GM03348 (cell line): ENCODE measurements at places on chromosomes 2 and 18.

GRCh38 chr2:97663626-97663961, 250 bp downstream of the ACTR1B start:
- DNase-seq, result no peak

DNA sequence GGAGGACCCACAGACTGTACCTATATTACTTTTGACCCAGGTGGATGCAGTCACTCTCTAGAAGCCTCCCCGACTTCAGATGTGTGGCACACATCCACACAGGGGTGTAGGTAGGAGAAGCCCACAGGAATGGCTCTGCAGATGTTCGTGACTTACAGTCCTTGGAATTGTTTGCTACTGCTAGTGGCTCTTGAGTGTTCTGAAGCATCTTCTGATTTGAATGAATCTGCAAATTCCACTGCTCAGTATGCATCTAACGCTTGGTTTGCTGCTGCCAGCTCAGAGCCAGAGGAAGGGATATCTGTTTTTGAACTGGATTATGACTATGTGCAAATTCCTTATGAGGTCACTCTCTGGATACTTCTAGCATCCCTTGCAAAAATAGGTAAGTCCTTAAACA, 605 bp downstream of the SLC9A4 start:
- no peak for DNase-seq

DNA sequence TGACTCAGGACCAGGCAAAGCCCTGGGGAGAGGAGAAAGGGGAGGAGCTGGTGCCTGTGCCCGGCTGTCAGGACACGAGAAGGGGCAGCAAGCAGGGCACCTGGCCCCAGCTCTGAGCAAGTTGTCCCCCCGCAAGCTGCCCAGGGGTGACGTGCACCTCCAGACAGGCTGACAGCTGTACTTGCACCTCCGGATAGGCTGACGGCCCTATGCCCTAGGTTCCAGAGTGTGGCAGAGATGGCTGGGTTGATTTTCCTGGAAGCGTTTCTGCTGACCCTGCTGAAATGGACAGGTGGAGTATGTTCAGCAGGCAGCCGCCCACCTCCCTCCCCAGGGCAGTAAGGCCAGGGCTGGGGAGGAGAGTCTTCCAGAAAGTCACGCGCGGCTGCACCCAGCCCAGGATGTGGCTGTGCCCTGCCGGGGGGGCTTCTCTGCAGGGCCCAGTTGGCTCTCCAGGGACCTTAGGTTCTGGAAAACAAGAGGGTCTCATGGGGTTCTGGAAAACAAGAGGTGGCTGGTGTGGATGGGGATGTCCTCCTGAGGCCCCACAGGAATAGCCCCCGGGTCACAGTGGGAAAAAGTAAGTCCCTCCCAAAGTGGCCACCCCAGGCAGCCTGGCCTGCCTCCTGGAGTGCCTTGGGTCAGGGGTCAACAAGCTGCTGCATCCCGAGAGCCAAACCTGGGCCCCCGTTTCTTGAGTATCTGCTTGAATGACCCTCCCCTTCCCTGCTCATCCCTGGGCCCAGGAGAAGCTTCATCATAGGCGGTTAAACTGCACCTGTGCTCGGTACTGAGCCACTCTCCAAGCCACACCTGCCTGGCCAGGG, 71.4 kb upstream of the OTOS start:
- DNase-seq, result no peak

GRCh38 chr2:23505984-23506380, 121.0 kb downstream of the KLHL29 start:
- peak; percentile 72 for DNase-seq

DNA sequence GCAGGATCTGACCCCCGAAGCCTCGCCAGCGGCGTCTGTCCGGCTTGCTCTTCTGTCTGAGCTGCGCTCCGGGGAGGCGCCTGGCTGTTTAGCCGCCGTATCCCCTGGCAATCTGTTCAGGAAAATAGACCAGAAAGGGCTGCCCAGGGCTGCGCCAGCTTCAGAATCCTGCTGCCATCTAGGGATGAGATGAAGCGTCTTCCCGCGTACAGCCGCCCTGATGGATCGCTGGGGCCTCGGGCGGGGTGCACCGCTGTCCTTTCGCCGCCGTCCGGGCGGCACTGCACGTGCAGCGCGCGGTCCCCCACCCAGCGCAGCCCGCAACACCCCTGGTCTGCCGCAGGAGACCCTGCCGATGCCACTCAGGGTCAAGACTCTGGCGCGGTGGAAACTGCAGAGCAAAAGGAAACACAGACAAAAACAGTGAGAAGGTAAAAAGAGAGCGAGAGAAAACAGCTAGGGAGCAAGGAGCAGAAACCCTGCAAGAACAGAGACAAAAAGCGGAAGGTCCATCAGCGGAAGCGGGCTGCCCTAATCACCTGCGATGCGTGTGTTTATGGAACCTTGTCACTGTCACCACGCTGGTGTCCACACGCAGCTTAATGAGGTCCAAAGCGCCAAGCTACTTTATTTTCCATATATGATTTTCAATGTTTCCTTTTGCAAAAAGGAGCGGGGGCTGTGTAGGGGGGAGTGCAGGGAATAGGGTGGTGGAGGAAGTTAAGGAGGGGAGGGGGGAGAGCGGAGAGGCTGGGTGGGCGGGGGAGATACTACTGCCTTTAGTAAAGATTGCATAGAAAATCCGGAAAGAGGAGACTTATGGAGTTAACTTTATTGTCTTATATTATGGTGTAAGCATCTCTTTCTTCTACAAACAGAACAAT, 2113.3 kb upstream of the PIK3C3 start:
- DNase-seq, result peak; percentile 75

GRCh38 chr2:39432701-39433100, 4.4 kb downstream of the MAP4K3 start:
- DNase-seq, result no peak

- DNase-seq, result no peak
These were observed 276.3 kb upstream of the TCF4 start for GRCh38 chr18:55864281-55864680.

DNA sequence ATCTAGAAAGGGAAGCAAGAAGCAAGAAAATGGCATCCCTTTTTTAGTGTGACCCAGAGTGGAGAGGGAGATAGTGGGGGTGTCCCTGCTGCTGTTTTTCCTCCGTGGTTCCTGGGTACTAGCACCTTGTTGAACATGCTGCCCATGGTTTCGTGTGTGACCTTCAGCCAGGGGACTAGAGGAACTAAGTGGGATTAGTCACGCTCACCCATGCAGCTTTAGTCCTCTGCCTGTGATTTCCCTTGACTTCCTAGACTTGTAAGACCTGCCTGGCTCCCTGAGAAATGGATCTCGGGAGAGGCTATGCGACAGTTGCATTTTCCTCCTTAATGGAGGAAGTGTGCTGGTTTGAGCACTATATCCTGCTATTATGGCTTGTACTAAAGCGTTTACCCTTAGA, 471.4 kb downstream of the DCDC2C start:
- DNase-seq, result no peak

DNA sequence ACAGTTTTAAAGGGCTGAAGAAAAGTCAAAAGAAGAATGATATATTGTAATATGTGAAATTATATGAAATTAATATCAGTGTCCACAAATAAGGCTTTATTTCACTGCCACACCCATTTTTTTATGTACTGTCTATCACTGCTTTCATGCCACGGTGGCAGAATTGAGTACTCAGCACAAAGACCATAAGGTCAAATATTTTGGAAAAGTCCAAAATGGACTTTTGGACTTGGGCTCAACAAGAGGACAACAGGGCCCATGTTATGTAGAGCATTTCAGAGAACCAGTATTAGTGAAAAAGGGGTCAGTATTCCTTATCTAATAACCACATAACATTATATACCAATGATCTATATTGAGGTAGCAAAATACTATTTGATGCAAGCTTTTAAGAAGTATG, 427.2 kb downstream of the EPHA4 start:
- DNase-seq, result no peak

DNA sequence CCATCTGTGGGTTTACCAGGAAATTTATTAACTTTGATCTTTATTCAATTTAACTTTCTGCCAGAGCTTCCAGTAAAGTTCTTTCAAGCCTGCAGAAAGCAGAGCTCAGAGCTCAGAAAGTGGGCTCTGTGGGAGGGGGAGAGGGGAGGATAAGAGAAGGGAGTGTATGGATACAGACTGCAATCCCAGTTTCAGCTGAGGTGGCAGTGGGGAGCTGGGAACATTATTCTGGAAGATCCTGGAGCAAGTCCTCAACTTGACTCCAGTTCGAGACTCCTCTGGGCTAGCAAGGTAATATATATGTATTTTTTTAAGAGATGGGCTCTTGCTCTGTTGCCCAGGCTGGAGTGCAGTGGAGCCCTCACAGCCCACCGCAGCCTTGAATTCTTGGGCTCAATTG, 108.9 kb upstream of the NABP1 start:
- no peak for DNase-seq

- DNase-seq, result no peak
These were observed 116.2 kb upstream of the NPAS2 start for GRCh38 chr2:100703739-100704138.

GRCh38 chr18:75698861-75699260, 271.4 kb upstream of the SMIM21 start:
- no peak for DNase-seq

- DNase-seq, result no peak
These were observed 80.6 kb downstream of the ADCYAP1 start for GRCh38 chr18:985212-985661.

- DNase-seq, result peak; percentile 57
These were observed 1.1 kb downstream of the TLK1 start for GRCh38 chr2:171159372-171160118.

DNA sequence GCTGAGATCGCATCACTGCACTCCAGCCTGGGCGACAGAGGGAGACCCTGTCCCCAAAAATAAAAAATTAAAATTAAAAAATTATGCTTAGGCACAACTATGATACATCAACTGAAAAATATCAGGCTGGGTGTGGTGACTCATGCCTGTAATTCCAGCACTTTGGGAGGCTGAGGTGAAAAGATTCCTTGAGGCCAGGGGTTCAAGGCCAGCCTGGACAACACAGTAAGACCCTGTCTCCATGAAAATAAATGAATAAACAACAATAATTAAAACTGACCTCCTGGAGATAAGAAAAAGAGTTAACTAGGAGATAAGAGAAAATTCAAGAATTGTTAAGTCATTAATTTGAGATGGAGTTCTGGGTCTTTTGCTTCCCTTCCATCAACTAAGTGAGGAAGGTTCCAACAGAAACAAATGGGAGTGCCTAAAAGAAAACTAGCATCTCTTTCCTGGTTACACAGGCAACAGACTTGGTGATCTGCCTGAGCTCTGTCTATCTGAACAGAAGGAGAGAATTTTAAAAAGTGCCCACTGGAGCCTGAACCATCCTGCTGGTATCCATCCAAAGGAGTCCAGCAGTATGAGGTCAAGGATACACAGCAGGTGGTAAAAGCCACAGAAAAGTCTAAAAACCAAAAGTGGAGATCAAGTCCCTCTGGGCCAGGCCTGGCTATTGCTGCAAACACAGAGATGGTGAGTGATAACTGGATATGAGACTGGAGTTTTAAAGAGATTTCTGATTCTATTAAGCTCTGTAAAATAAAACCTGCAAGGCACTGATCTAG, 8.8 kb downstream of the PPM1G start:
- DNase-seq, result no peak

GRCh38 chr2:37623406-37623805, 48.0 kb downstream of the CDC42EP3 start:
- no peak for DNase-seq

- no peak for DNase-seq
These were observed 422.2 kb downstream of the SETBP1 start for GRCh38 chr18:45102863-45103262.

- no peak for DNase-seq
These were observed 104.4 kb downstream of the DOCK10 start for GRCh38 chr2:224937887-224938286.

- DNase-seq, result no peak
These were observed 125.4 kb downstream of the DCC start for GRCh38 chr18:52465391-52465790.

DNA sequence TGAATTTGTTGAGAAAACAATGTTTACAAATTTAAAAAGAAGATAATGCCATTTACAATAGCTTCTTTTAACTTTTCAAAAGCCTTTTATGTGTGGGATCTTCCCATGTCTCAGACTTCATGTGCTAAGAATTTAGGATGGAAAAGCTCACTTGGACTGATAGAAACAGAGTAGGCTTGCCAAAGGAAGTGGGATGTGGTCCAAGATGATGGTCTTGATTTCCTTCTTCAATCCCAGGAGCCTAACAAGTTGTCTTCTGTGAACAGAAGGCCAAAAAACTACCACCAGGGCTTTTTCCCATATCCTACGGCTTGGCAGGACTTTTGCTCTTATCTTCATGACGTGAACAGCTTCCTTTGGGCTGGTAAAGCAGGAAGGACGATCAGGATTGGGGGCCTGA, 9.5 kb downstream of the CXCR4 start:
- DNase-seq, result no peak

DNA sequence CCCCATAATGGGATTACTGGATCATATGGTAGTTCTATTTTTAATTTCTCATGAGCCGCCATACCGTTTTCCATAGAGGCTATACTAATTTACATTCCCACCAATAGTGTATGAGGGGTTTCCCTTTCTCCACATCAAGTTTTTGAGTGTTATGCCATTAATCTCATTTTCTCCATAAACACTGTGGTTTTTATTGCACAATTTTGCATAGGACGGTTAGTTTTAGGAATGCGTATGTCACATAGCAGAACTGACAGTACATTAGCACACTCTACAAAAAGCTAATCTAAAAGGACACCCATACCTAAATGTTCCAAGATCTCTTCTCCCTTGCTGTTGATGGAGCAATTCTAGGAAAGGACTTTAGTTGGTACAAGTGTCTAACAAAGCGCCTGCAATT, 32.5 kb downstream of the DARS1 start:
- DNase-seq, result no peak

DNA sequence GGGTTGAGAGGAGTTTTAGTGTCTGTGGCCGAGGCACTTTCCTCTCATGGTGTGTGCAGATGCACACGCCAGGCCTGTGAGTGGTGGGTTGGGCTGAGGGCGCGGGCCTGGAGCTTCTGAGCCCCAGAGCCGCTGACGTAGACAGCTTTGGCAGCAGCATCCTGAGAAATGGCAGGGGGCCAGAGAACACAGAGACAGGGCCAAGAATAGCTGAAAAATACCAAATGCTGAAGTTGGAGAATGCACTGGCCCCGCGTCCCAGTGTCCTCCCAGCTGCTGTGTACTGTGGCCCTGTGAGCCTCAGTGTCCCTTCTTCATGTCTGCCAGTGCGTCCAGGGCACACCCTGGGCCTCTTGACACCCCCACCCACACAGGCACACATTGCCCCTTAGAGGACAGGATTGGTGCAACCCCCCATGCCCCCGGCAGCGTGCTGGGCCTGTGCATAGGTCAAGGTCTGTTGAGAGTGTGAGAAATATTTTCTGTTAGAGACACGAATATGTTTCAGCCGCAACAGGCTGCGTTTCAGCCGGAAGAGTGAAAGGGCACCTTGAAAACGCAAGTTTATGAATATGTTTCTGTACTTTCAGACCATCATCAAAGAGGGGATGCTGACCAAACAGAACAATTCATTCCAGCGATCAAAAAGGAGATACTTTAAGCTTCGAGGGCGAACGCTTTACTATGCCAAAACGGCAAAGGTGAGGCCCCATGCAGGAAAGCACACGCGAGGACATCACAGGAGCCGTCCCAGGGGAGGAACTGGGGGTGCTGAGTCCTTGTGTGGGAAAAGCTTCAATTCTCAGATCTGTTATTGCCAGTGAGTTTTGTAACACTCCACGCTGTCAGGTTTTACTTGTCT, 33.6 kb downstream of the DGKD start:
- peak; percentile 83 for DNase-seq

GRCh38 chr2:143875295-143876233, 644.4 kb downstream of the ZEB2 start:
- DNase-seq, result no peak

GRCh38 chr2:188984680-188985079, 10.5 kb downstream of the COL3A1 start:
- peak; percentile 37 for DNase-seq

- peak; percentile 41 for DNase-seq
These were observed 216.0 kb downstream of the FHOD3 start for GRCh38 chr18:36513556-36513955.

GRCh38 chr2:72864500-72864899, 22.7 kb upstream of the SPR start:
- DNase-seq, result no peak
